ENCODE measurements at places on chromosomes 2 and 18. TPM values are rescaled to one million over a fixed set of nuclear protein-coding genes. Genes with fewer than 3 reads are reported as not detected.

Gene NOTO
- total RNA-seq = not detected

Gene C2orf68
- 34.3 TPM for total RNA-seq

Gene VPS54
- total RNA-seq = 16.5 TPM

Gene RAB12
- 28.4 TPM for total RNA-seq

Gene PIK3C3
- total RNA-seq = 50.5 TPM

Gene MORN2
- 14.8 TPM for total RNA-seq

Gene GRB14
- 2.0 TPM for total RNA-seq

Gene SLC9A4
- total RNA-seq = not detected

Gene CPO
- total RNA-seq = not detected

Gene C2orf72
- total RNA-seq = not detected

Gene KLHL41
- total RNA-seq = 0.35 TPM

- no peak for DNase-seq
These were observed 2.1 kb downstream of the IL1B start for GRCh38 chr2:112834396-112835037.

DNA sequence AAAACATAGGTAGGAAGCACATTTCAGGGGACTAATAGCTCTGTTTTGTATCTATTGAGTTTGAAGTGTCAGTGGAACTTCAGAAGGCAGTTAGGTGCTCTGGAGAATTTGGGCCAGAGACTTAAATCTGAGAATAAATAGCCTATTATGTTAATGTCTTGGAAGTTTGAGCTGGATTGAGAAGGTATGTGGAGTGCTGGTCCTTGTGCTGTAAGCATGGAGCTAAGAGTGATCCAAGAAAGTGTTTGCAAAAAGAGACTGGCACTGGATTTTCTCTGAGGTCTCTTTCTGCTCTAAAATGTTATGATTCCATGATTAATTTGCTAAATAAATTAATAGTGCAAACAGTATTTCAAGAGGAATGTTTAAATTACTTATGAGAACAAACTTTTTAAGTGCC is 63.3 kb downstream of the ICOS start:
- no peak for DNase-seq

DNA sequence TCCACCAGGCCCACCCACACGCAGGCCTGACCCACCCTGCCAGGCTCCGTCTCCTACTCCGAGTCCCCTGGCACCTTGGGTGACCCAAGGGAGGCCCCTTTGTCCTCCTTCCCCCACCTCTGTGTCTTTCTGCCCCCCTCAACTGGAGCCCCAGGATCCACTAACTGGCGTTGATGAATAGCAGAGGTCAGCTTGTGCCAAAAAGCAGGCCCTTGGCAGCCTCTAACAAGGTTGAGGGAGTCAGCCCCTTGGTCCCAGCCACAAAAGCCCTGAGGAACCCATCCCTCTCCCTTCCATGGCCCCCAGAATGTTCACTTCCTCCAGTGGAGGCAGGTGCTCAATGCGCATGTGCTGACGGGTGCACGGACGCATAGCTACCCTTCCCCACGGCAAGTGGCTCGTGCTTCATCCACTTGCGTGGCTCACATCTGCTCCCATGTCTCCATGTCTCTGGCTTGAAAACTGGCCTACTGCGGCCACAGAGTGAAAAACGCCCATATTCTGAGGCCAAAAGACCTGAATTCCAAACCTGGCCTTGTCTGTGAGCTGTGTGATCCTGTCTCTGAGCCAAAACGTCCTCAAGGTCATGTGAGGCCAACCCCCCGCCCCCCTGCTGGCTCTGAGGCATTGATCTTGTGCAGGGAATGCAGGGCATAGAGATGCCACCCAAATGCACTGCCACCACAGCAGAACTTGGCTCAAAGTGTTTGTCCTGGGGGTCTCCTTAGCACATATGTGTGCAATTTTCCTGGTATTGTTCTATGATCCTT is 19.0 kb upstream of the PTMA start:
- no peak for DNase-seq

GRCh38 chr18:8609659-8610458 is 622 bp downstream of the RAB12 start:
- no peak for DNase-seq

DNA sequence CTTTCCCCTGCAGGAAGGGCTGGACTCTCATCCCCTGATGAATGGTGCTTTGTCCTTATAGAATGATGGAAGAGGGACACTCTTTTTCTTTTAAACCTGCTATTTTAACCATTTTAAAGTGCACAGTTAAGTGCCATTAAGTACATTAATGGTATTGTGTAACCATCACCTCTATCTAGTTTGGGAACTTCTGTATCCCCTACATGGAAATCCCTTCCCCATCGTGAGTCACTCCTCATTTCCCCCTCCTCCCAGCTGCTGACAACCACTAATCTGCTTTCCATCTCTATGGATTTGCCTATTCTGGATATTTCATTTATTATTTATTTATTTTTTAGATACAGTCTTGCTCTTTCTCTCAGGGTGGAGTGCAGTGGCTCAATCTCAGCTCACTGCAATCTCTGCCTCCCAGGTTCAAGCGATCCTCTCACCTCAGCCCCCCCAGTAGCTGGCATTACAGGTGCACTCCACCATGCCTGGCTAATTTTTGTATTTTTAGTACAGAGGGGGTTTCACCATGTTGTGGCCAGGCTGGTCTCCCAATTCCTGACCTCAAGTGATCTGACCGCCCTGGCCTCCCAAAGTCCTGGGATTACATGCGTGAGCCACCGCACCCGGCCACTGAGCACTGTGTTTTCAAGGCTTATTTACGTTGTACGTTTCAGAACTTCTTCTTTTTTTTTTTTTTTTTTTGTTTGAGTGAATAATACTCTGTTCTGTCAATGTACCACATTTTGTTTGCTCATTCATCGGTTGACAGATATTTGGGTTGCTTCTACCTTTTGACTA is 15.8 kb downstream of the DGKD start:
- no peak for DNase-seq

DNA sequence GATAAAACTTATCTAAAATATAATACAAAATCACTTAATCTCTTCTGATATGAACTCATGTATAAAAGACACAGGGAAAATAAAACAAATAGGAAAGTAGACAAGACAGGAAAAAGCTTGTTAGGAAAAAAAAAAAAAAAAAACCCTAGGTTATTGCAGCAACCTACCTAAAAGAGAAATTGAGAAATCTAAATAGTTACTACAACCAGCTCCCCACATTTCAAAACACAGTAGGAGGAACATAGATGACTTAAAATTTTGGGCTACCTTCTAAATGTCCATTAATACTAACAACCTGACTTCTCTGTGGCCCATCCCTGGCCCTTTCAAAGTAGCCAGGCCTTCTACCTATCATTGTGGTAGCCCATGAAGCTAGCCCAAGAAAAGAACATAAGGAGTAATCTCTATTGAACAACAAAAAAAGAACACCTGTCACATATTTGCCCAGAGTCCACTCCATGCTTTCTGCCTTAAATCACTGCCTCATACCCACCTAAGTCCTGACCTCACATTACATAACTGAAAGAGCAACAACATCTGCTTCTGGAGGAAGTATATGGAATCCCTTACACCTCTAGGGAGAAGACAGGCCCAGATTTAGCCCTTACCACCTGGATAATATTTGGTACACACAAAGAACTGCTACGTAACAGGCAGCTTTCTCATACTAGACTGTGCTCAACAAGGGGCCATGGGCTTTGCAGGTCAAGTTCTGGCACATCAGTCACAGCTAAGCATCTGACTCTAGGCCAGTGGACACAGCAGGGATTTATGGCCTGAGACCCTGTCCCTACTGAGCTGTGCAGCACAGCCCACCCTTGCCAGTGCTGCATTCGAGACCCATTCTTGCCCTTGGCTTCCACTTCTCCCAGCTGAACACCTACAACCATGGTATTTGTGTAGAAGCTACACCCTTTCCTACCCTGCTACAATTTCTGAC is 8.5 kb downstream of the SUCLG1 start:
- peak; percentile 3 for DNase-seq

DNA sequence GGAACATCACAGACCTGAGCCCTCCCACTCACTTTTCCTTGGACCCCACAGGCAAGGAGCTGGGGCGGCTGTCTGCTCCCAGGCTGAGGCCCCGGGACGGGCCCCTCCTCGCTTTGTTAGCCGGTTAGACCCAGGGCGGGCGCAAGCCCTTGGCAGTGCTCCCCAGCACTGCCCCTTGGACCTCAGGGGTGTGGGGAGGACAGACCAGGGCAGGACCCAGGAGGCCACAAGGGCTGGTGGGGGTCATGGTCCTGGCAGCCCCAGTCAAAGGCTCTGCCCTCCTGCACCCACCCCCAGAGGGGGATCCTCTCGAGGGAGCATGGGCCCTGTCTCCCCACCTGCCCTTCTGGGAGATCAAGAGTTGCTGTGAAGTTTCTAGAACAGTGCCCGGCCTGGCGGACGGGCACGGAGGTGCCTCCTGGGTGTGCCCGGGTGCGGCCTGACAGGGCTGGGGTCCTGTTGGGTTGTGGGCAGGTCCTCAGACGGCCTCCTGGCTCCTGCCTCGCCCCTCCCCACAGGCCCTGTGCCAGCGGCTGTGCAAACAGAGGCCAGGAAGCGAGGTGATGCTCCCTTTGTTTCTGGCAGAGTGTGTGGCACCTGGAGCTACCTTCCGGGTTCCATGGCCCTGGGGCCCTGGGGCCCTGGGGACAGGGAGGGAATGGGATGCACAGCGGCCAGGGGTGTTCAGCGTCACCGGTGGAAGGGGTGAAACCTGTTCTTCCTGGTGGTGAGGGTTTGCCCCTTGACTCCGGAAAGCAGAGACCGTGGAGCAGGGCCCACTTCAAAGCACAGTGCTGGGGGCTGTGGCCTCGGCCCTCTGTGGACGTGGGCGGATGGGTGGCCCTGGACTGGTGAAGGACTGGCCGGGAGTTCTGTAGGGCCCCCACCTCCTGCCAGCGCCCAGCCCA is 2.9 kb upstream of the GAL3ST2 start:
- DNase-seq = no peak

DNA sequence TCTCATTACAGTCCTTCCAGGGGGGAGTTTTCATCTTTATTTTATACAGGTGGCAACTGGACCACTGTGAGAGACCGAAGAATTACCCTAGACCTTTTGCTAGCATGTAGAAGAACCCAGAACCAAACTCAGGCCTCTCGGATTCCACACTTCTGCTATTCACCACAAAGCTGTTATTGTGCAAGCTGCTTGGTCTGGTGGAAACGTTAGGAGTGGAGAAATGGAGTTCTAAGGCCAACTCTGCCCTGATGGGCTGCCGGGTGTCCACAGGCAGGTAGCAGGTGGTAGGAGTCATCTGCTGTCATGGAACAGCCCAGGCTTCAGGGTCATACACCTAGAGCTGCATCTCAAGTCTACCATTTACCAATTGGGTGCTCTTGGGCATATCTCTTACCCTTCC is 218.8 kb downstream of the BCL11A start:
- DNase-seq = no peak

DNA sequence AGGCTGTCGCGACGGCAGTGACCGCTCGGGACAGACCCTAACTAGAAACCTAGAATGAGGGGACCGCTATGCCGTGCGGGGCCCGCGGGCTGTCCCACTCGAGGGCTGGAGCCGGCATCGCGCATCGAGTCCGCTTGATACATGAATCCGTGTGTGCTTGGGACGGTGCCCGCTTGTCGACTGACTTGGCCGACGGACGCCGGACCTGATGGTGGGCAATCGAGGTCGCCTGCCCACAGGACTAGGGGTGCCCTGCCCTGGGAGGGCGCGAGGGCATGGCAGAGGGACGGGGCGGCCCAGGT is 749 bp upstream of the PTMA start:
- DNase-seq = peak; percentile 67

GRCh38 chr18:57008001-57008686 is 138.7 kb upstream of the BOD1L2 start:
- no peak for DNase-seq

DNA sequence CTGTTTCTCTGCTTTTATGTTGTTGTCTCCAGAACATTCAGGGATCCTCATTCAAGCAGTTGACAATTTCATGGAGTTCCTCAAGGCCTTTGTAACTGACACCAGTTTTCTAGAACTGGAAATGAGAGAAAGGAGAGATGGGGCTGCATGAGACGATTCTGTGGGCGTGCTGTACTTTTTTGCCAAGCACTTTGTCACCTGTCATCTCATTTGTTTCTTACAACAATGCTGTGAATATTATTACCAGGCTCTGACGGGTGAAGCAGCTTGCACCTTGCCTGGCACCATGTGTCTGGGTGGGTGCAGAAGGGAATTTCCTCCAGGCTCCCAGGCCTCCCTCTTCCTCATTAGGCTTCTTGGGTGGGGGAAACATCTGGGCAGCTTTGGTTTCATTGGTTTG is 22.2 kb upstream of the ATOH8 start:
- DNase-seq = no peak

GRCh38 chr18:8802017-8802672 is 96.8 kb downstream of the MTCL1 start:
- DNase-seq = no peak

DNA sequence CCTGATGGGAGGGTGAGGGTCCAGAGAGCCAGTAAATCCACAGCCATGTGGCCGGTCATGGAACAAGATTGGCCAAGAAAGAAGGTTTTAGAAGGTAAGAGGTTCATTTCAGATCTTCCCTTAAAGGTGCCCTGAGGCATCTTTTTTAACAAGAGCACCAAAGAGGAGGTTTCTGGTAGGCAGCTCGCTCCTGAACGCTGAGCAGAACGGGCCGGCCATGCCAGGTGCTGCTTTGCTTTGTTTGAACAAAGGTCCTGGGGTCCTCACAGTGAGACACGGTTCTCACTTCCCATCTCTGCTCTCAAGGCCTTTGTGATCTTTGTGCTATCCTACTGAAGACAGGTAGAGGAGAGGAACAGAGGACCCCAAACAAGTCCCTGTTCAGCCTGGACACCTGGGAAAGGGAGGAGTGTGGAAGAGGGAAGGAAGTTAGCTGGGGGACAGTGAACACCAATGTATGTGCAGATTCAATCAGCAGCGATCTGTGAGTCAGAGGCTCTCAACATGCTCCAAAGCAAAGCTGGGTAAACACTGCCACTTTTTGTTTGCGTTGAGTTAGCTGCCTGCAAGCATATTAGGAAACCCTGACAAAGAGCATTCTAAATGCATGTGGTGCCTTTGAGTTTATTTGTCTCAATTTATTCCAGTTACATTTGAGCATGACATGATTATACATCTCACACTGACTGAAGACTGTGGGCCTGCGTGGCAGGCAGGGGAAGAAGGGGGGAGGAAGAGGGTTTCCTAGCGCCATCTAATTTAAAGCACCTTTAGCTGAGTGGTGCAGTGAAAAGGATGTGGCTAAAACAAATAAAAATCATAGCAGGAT is 102.4 kb downstream of the ASB1 start:
- DNase-seq = peak; percentile 36

DNA sequence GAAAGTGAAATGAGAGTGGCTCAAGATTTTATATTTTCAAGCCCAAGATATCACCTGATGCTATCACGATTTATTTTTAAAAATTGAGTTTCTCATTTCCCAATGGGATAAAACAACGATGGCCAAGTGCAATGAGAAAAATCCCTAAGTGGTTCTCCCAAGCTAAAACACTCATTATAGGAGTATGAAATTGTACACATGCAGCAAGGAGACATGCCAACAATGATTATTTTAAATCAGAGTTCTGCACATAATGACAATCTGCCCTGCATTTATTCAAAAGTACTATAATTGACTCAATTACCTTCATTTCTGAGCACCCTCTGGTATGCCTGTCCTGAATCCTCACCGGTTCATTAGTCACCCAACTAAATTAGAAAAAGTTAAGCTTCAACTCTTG is 12.7 kb downstream of the CYTIP start:
- DNase-seq = no peak

GRCh38 chr2:239881561-239882320 is 143.4 kb downstream of the NDUFA10 start:
- DNase-seq = no peak

- DNase-seq = no peak
These were observed 41.4 kb upstream of the ALPP start for GRCh38 chr2:232336981-232337720.

Data from MCF 10A (cell line).